ENCODE measurements at places on chromosomes 1 and 21.

DNA sequence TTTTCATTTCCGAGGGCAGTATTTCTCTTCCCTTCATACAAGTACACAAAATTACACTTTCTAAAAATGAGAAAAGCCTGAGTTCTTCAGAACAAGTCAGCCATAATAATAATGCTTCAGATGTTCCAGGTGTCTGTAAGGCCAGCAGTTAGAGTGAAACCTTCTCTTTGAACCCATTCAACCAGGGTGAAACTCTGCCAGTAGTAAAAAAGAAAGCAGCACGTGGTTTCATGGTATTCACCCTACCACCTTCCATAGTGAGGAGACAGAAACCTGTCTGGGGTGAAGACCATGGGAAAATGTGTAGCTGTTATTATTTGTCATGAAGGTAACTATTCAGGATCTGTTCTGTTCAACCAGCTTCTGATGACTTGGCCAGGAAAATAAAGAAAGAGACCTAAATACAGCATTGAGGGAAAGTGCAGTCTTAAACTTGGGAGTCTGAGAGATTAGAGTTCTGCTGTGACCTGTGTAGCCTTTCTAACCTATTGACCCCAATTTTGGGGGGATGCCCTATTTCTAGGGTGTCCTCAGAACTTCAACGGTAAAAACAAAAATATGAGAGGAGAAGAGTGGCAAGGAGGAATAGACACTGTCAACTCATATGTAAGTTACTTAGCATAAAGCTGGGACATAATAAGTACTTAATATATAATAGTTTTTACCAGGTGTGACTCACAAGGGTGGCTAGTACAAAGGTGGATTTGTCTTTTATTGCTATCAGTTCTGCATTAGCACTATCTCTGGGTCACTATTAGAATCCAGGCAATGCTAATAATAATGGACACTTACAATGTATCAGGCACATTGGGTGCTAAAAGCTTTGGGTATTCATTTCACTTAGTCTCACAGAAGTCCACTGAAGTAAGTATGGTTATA is 70.0 kb upstream of the TNFSF4 start:
- no peak for DNase-seq

DNA sequence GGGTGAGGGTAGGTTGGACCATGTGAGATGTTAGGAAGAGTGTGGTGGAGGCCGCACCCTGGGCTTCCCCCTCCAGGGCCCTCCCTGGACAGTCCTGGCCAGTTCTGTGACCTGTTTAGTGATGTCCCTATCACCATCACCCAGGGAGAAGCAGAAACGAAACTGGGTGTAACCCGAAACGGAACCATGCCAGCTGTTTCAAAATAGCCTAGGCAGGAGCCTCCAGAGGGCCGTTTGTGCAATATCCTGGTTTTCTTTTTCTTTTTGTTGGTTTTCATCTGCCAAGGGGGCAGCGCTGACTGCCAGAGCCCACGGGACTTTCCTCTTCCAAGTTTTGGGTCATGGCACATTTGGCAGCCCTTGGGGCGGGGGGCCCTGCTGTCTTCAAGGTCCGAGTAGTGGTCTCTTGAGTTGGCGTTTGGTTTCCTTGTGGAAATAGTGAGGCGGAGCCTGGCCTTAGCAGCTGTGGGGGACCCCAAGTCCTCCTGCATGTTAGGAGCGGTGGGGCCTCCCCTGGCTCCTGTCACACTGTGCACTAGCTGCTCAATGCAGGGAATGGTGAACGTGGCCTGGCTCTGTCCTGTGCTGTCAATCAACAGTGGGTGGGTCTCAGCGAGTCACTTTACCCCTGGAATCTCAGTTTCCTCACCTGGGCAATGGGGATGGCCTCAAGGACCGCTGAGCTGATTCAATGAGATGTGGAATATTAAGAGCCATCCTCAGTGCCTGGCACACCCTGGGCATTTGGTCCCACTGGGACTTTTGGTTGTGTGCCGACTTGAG is 90.7 kb downstream of the ARHGEF10L start:
- no peak for DNase-seq

- DNase-seq, result no peak
These were observed 40.5 kb downstream of the ASH1L start for GRCh38 chr1:155522069-155522468.

GRCh38 chr1:223500560-223501425 is 107.6 kb downstream of the CCDC185 start:
- peak; percentile 11 for DNase-seq

DNA sequence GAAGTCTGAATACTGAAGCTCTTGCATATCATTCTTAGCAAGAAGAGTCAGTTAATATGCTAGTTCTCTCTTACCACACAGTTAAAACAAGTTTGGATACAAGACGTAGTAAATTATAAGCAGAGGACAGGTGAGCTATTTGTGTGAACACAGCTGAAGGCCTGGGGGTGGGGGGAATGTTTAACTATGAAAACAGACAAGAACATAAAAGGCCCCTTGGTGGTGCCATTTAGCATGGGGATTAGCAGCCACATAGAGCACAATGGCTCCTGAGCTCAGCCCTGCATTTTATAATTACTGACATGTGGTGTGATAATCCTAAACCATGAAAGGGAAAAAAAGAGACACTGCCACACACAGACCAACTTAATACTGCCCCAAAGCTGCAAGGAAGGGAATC is 94.8 kb downstream of the TGFBR3 start:
- no peak for DNase-seq

DNA sequence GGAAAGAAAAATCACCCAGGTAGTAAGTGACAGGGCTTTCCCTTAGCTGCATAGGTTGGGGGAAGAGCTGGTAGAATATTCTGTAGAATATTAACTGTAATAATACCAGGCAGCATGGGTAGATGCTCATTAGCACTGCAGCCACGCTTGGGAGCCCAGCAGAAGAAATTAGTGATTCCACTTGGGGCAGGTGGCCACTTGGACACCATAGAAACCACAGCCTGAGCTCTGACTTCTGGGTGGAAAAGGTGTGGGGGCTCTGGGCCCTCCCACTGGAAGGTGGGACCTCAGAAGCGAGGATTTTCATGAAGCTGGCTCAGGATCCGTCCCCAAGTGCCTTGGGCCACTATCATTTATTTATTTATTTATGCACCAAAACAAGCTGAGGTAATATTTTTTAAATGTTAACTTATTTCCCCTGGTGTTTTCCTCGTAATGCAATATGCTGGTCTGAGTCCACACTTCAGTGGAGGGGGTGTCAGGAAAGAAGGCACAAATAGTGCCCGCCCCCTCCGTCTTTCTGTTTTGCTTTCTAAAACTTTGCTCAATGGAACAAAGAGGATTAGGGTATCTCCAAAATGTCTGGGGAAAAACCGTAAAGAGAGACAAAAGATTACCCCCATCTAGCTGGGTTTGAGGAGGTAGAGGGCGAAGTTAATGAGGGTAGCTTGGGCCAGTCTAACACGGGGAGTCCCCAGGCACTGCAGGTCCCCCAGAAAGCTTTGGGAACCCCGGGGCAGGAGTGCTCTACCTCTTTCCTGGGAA is 75.2 kb upstream of the GADD45A start:
- no peak for DNase-seq

GRCh38 chr1:230300322-230301301 is 125.5 kb downstream of the PGBD5 start:
- no peak for DNase-seq

DNA sequence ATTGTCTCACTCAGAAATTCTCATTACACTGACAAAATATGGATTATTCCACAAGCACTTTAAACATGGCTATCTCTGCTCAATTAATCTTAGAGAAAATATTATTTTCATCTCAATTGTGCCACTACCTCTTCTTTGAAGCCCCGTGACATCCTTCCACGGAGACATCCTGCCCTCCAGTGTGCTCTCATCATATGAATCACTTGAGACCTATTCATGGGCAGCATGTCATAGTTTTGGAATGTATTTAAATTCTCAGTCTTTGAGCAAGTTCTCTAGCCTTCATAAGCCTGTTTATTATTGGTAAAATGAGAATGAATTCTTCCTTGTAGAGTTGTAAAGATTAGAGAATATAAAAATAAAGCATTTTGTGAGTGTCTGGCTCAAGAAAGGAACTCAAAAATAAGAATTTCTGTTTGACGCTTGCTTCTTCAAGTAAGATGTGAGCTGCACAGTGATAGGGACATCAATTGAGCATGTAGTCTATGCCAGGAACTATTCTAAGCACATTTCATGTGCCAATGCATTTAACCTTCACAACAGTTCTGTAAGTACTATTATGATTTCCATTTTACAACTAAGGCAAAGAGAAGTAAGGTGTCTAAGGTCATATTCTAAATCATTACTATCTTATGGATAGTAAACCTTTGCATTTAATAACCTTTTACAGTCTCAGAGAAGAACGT is 557.4 kb upstream of the ZRANB2 start:
- DNase-seq, result no peak

GRCh38 chr1:55631509-55631908 is 416.3 kb upstream of the USP24 start:
- no peak for DNase-seq

GRCh38 chr1:27972141-27972540 is 12.4 kb downstream of the XKR8 start:
- DNase-seq, result no peak

DNA sequence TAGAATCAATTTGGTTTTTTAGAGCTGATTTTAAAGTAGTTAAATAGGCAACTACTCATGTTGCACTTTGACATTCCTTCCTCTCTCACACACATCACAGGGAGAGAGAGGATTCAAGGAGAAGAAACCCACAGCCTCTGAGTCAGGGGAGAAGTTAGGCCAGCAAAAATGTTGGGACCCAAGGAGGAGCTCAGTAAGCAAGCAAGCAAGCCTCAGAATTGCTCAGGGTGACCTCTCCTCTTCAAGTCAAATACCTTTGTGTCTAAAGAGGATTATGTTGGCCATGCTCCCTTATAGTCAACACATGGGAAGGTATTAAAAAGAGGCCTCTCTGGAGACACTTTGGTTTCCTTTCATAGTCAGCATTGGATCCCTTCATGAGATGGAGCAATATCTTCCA is 80.5 kb upstream of the WARS2 start:
- DNase-seq, result no peak
